Stimulated activated CD8-positive, alpha-beta memory T cell treated with anti-CD3 and anti-CD28 coated beads, Interleukin-7, amount 100 ng/mL, for 4 hours (primary cell): ENCODE measurements at places on chromosomes 12 and 14.
A peak's percentile ranks its signal among the peaks of the same experiment; 100 is the strongest.

GRCh38 chr12:120181991-120182631 lies 12.4 kb downstream of the GCN1 start:
- no peak for DNase-seq

GRCh38 chr12:108768591-108769500 lies 37.5 kb upstream of the CORO1C start:
- no peak for DNase-seq

DNA sequence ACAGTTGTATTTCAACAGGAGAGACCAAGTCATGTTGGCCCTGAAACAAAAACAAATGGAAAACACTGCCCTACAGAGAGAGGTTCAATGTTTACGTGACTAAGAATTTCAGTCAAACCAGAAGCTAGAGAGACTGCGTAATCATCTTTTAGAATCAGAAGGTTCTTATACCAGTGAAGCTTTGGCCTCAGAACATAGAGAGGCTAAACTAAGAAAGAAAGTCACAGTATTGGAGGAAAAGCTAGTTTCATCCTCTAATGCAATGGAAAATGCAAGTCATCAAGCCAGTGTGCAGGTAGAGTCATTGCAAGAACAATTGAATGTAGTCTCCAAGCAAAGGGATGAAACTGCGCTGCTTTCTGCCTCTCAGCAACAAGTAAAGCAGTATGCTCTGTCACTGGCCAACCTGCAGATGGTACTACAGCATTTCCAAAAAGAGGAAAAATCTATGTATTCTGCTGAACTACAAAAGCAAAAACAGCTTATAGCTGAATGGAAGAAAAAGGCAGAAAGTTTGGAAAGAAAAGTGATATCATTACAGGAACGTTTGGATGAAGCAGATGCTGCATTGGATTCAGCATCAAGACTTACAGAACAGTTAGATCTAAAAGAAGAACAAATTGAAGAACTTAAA lies 32.5 kb upstream of the NUAK1 start:
- DNase-seq = no peak

GRCh38 chr12:80400571-80400991 lies 43.5 kb upstream of the PTPRQ start:
- no peak for DNase-seq

DNA sequence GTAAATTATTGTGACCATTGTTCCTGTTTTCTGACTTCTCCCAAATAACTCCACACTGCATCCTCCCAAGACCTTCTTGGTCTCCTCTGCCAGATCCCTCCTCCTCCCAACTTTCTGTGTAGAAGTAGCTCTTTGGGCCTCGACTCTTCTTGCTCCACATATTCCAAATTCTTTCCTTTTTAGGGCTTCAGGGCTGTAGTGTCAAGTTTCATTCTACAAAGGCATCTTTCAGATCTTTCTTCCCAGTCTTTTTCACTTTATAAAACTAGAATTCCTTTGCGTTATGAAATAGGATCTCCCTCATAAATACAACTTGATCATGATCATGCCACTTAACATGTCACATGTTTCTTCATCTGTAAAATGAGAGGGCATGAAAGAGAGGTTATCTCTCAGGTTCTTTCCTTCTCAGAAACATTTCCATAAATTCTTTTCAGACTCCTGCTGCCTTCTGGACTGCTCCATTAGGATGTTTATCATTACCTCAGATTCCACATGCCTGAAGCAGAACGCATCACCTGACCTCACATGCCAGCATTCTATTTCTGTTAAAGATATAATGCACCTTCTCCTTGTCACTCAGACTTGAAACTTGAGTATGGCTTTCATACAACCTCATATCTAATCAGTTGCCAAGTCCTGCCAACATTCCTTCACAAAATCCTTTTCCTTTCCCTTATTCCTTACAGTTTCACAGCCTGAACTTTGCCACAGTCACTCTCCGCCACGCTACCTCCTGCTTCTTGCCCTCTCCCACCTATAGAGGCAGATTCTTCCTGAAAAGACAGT lies 8.5 kb downstream of the SLC38A1 start:
- no peak for DNase-seq

DNA sequence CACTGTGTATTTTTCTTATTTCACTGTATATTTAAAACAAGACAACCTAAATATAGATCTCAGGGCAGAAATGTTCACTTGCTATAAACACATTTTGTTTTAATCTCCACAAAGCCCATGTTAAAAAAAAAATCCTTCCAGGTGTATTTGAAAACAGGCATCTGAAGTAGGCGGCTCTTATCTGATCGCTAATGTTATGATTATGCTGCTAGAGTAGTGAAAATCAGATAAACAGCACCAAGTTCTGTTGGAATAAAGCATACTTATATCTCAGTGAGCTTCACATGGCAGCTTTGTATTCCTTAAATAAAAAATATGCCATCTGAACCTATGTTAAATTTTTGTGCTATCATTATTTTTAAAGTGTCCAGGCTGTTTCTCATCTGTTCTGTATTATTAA lies 47.6 kb upstream of the PZP start:
- DNase-seq = no peak

DNA sequence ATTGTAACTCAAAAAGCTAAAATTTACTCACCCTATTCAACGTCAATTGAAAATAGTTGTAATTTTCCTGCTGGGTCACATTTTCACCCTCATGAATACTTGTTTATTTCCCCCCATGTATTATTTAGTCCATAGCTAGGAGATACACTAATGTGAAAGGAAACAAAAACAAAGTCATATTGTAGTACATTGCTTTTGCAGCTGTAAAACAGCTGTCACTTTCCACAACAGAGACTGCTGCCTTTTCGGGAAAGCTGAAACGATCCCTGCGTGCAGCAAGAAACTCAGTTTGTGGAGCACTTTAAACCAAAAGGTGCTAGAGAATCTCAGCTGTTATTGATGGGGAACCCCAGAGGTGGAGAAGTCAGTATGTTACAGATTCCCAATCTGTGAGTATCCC lies 4.3 kb downstream of the RACGAP1 start:
- no peak for DNase-seq

- no peak for DNase-seq
Observed at GRCh38 chr12:58592475-58593207, 327.7 kb downstream of the LRIG3 start.

- DNase-seq = no peak
Observed at GRCh38 chr14:57087841-57088240, 180.9 kb downstream of the EXOC5 start.

DNA sequence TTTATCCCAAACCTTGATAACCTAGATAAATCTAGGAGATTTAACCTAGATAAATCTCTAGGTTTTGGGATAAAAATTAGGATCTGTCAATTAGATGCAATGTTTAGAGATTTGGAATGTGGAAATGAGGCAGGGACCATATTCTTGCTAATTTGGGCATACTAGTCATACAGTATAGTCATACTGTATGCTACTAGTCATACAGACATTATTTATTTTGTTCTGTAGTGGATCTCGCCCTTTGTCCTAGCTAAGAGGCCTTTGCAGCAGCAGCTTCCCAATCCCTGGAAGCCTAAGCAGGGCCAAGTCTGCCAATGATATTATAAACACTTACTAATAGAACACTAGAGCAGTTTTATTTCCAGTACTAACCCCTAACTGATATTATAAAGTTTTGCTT lies 136.4 kb downstream of the CEP128 start:
- no peak for DNase-seq

- peak; percentile 7 for DNase-seq
Observed at GRCh38 chr14:103625356-103626095, 3.5 kb upstream of the KLC1 start.

DNA sequence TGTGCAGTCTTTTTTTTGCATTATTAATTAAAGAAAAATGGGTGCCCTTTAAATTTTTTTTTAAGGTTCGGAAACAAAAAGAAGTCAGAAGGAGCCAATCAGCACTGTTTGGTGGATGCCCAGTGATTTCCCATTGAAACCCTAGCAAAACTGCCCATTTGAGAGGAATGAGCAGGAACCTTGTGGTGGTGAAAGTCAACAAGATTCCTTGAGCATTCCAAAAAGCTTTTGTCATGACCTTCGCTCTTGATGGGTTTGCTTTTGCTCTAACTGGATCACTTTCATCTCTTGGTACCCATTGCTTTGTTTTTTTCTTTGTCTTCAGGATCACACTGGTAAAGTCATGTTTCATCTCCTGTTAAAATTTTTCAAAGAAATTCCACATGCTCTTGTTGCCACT lies 54.1 kb downstream of the ADIPOR2 start:
- DNase-seq = no peak

DNA sequence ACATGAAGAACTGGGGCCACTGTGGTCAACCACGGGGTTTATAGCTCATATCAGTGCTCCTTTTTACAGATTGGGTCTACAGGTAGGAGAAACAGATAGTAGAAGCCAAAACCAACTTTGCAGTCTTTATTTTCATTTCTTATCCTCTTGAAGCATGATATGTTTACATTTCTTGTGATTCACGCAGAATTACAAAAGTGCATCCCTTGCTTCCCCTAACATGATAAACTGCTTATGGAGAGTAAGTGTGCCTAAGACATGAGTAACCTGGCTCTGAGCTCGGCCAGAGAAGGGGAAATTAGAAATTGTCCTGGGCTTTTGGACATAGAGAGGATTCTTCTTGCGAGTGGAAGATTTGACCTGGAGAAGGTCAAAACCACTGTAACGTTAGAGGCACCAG lies 18.4 kb downstream of the PWP1 start:
- DNase-seq = no peak

DNA sequence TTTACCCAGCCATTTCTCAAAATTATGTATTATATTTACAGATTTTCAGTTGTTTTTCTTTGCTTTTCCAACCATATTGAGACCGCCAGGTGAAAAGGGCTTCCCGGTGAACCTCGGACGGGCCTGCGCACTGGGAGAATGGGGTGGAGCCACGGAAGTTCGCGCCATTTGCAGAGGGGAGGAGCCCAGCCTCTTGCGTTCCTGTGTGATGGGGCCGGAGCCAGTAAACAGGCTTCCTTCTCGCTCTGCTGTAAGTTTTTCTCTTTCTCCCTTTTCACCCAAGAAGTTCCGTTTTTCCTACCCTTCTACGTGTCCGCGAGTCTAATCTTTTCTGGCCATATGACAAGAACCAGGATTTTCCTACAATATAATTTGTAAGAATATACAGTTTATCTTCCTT lies 1108.8 kb upstream of the SEL1L start:
- no peak for DNase-seq

DNA sequence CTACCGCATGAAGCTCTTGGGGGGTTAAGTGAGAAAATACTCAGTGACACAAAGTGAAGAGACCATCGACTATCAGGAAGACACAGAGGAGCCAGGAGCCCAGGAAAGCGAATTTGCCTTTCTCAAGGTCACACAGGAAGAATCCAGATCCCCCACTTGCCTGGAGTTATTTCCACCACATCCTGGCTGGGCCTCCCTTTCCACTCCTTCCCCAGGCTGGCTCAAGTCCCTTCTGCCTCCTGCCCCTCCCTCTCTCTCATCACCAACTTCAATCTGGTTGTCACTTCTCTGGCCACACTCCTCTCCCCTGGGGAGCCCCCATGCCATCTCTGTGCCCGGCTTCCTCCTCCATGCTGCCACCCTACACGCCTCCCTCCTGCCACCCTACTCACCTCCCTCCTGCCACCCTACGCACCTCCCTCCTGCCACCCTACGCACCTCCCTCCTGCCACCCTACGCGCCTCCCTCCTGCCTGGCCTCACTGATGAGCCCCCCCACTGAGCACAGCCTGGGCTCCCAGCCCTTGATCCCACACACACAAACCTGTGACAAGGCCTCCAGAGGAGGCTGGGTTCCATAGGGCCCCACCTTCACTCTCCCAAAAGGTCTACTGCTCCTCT lies 6.3 kb downstream of the SCNN1A start:
- DNase-seq = no peak

- no peak for DNase-seq
Observed at GRCh38 chr14:35766036-35766699, 42.9 kb downstream of the RALGAPA1 start.

DNA sequence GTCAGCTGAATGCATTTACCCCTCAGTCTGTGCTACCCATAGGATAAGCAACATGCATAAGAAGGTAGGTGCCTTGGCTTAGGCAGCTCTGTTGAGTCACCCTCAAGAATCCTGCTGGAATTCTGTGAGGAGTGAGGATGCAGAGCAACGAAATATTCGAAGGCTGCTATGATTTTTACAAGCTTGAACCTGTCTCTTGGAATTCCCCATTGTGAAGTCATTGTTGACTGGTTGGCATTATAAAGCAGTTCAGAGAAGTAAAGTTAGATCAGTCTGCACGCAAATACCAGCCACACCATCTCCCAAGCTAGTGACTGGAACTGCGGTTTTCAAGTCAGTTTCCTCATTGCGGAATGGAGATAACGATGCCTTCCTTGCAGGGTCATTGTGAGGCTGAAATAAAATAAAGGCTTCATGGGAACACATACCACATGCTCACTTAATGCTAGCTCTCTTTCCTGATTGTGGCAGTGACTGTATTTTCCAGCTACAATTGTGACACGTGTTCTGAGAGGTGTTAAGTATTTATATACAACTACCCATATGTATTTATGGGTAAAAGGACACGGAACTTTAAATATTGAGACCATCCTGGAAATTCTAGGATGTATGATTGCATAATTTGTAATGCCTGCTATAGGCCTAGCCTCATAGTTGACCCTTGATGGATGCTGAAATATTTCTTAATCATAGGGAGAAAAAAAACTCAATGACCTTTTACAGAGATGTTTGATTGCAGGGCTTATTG lies 96.7 kb downstream of the ETV6 start:
- DNase-seq = no peak

DNA sequence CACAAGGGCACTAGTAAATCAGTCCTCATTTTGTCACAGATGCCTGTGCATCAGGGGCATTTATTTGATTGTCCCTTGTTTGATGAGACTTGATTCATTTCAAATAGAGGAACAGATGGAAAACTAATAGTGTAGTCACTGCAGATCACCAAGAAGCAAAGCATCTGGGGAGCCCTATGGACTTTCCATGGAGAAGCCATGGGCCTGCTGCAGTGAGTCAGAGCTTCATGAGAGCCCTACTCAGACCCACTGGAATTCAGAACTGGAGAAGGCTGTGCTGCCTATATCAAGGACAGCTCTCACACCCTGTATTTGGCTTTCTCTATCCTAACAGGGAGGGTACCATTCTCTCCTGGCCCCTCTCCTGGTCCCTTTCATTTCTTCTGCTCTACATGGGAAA lies 126.2 kb downstream of the GRIP1 start:
- DNase-seq = no peak

- no peak for DNase-seq
Observed at GRCh38 chr12:64006211-64006825, 161.8 kb downstream of the SRGAP1 start.

DNA sequence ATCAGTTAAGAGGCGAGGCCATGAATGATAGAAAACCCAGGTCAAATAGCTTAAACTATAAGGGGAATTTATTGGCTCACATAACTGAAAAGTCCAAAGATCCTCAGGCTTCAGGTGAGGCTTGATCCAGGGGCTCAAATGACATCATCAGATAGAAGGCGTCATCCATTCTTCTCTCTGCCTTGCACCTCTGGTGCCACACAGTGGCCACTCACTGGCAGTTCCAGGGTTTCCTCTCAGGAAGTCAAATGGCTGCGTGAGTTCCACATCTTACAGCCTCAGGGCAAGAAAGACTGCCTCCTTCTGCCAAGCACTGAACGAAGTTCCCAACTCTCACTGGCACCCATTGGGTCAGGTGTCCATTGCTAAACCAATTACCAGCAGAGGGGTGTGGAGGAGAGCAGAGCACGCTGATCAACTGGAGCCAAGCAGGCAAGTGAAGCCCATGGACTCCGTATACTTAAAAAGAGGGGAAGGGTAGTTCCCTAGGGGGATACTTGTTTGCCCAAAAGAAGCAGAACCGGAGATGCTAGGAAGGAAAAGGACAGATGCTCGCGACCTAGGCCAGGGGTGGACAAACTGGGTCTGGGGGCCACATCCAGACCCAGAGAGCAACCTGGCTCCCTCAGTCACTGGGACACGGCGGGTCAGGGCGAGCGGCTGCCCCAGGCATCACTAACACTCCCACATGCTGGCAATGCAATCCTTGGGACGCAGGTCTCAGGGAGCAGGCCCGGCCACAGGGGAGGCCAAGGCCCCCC lies 69.3 kb downstream of the SERPINA3 start:
- DNase-seq = no peak
